Neural progenitor cell (in vitro differentiated cells): ENCODE measurements at places on chromosomes 12 and 14. TPM values are rescaled to one million over a fixed set of nuclear protein-coding genes. Genes with fewer than 3 reads are reported as not detected.

DNA sequence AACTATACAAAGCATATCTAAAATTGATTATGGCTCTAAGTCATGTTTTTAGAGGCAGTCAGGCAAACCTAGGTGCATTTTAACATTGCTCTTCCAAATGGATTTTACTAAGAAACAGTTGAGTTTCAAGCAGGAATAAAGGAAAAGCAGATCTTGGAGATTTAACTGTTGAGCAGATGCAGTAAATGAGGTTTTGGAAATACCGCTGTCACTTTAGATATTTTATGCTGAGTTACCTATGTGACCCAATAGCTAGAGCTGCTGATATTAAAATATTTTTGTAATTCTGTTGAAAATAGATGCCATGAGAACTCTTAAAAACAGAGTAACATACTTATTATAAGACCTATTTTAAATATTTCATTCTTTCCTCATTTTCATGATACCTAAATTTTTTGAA is 181.4 kb downstream of the SYT1 start:
- DNase-seq: no peak
- no peaks in the 10 kb centered on the region for H3K27me3 ChIP-seq
- peak overlapping the region; percentile 69 for H3K4me3 ChIP-seq
- H3K27ac ChIP-seq: no peak overlapping the region

DNA sequence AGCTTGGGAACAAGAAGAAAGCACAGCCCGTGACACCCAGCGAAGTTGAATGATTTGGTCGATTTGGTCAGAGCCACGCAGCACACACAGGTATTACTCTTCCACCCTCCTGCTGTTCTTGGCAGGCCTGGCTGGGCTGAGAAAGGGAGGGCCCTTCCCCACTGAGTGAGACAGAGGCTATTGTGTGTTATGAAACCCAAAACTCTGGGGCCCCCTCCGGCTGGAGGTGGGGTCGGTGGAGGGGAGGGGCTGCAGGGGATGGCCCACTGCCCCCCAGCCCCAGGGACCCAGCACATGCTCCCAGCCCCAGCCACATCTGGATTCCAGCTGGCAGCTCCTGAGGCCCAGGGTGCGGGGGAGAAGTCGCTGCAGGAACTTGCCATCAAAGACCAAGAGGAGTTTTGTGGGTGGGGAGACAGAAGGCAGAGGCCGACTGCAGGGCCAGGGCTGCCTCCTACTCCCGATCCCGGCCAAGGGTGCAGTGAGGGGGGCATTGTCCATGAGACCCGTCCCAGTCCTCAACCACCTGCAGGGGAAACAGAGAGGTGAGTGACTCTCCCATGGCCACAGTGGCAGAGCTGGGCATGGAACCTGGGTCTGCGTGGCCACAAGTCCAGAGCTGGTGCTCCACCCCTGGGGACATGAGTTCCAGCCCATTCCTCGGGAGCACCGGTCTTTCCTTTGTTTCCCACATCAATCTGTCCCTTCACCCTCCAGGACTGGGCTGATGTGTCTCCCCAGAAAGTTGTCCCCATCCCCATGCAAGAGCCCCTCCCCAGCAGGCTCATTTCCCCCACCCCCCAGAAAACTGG is 8.7 kb downstream of the TMEM119 start:
- H3K27me3 ChIP-seq: no peaks in the 10 kb centered on the region
- H3K27ac ChIP-seq: no peak overlapping the region
- DNase-seq: peak; percentile 35
- H3K4me1 ChIP-seq: peaks cover 30% of the 10 kb centered on the region
- H3K4me3 ChIP-seq: no peak overlapping the region

Gene KRT74
- total RNA-seq: not detected in 2 replicates

DNA sequence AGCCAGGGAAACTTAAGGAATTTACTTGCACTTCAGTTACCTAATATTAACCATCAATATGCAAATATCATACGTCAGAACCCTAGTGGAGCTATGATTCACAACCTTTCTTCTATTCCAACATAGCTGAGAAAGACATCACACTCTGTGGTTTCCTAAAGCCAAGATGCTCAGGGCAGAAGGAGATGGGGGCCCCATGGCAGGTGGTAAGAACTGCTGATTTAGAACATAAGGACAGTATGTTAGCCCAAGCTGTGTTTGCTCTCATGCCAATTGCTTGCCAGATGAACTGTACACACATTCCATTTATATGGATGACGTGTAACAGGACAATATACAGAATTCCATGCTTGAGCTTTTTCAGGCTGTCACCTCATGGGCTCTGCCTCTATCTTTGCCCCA is 34.6 kb downstream of the HECTD4 start:
- no peak overlapping the region for H3K27ac ChIP-seq
- no peaks in the 10 kb centered on the region for H3K36me3 ChIP-seq
- no peaks in the 10 kb centered on the region for H3K27me3 ChIP-seq
- H3K4me1 ChIP-seq: no peaks in the 10 kb centered on the region
- H3K4me3 ChIP-seq: no peak overlapping the region

DNA sequence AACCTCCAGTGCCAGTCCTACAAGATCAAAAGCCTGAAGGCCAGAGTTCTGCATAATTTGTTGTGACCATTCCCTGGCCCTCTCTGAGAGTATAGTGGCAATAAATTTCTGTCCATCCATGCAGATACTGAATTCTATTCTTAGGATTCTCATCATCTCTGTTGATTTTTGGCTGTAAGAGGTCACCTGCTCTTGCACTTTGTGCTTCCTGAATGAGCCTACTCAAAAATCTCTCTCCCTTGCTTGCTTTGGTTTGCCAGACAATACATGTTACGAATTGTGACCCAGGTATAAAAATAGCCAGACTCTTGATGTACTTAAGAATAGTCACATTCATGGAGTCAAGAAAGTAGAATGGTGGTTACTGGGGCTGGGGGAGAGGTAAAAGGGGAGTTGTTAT is 16.7 kb downstream of the ZNF664 start:
- no peaks in the 10 kb centered on the region for H3K27me3 ChIP-seq
- H3K36me3 ChIP-seq: peaks cover 7% of the 10 kb centered on the region
- H3K4me3 ChIP-seq: no peak overlapping the region
- H3K27ac ChIP-seq: no peak overlapping the region

Gene EPS8
- total RNA-seq: 9.8 and 17.0 TPM in 2 replicates

GRCh38 chr12:21675096-21675495 is 17.5 kb upstream of the LDHB start:
- no peaks in the 10 kb centered on the region for H3K27me3 ChIP-seq
- no peak for DNase-seq
- H3K27ac ChIP-seq: no peak overlapping the region
- H3K4me1 ChIP-seq: no peaks in the 10 kb centered on the region
- no peak overlapping the region for H3K4me3 ChIP-seq

DNA sequence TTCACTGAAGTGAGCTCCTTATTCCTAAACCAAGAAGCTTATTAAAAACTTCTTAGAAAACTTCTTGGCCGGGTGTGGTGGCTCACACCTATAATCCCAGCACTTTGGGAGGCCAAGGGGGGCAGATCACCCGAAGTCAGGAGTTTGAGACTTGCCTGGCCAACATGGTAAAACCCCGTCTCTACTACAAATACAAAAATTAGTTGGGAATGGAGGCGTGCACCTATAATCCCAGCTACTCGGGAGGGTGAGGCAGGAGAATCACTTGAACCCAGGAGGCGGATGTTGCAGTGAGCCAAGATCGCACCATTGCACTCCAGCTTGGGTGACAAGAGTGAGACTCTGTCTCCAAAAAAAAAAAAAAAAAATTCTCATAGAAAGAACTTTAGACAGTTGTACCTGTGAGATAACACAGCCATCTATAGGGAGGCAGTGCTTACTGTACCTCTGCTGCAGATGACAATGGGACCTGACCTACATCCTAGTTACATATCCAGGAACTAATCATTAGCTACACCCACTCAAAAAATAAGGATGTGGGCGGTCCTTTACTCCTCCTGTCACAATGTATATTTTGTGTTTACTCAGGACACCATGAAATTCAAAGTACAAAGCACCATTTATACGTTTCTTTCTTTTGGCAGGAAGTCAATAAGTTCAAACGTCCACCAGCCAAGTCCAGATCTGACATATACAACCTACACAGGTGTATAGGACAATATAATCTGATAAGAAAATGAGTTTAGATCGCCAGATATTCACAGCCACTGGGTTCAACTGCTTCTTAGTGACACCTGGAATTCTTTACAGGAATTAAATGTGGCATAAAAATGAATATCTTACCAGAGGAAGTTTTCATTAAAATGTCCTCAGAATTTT is 14.9 kb downstream of the STXBP6 start:
- H3K36me3 ChIP-seq: no peaks in the 10 kb centered on the region
- no peak overlapping the region for H3K4me3 ChIP-seq
- H3K27ac ChIP-seq: no peak overlapping the region
- no peak for DNase-seq
- no peaks in the 10 kb centered on the region for H3K4me1 ChIP-seq

GRCh38 chr14:43914041-43914693 is 592.9 kb downstream of the FSCB start:
- no peak for DNase-seq
- no peak overlapping the region for H3K27ac ChIP-seq
- no peak overlapping the region for H3K4me3 ChIP-seq
- no peaks in the 10 kb centered on the region for H3K4me1 ChIP-seq
- no peaks in the 10 kb centered on the region for H3K36me3 ChIP-seq

DNA sequence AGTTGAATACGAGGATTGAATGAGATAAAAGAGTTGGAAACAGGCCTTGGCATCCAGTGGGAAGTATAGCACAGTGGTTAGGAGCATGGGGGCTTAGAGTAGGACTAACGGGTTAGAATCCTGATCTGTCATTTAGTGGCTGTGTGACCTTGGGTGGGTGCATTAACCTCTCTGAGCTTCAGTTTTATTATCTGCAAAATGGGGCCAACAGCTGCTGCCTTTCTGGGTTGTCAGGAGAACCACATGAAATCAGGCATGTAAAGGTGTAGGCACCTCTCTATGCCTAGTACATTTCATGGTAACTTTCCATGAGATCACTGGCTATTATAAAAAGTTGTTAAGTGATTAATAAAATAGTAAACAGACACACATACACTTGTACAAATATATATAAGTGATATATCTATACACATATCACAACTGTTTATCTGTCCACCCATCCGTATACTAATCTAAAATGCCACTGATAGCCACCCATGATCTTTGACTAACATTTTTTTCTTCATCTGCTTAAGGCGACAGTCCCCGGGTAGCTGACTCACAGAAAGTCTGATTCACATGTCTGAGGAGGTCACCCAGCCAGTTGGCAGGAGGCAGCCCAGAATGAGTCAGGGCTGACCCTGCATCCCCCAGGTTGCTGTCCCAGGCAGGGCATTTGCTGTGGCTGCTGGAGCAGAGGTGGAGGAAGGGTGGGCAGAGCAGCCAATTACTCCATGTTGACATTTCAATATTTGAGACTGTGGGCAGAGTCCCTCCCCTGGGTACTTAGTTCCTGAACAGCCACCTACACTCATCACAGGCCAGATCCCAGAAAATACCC is 125.6 kb upstream of the NOS1 start:
- H3K4me1 ChIP-seq: peaks cover 13% of the 10 kb centered on the region
- H3K27ac ChIP-seq: no peak overlapping the region
- H3K36me3 ChIP-seq: no peaks in the 10 kb centered on the region
- H3K4me3 ChIP-seq: no peak overlapping the region
- no peaks in the 10 kb centered on the region for H3K27me3 ChIP-seq

Gene CMKLR1
- 0.09 TPM in 1 of 2 replicates, not detected in the other for total RNA-seq

DNA sequence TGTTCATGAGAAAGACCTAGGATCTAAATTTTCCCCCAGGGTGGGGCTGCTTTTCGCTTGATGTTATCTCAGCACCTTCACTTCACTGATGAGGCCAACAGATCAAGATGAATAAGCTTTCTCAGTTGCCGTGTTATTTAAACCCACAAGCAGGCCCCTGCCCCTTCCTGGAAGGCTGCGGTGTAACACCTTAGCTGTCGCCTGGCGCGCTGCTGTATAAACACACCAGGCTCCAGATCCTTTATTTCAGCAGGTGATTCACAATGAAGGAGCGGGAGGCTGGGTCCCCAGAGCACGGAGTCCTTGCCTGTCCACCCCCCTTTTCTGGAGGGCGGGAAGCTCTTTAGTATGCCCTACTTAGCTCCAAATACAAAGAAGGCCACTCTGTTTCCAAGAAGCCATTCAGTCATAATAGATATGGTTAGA is 515.4 kb downstream of the FUT8 start:
- peak; percentile 34 for DNase-seq
- no peak overlapping the region for H3K27ac ChIP-seq
- no peaks in the 10 kb centered on the region for H3K27me3 ChIP-seq

DNA sequence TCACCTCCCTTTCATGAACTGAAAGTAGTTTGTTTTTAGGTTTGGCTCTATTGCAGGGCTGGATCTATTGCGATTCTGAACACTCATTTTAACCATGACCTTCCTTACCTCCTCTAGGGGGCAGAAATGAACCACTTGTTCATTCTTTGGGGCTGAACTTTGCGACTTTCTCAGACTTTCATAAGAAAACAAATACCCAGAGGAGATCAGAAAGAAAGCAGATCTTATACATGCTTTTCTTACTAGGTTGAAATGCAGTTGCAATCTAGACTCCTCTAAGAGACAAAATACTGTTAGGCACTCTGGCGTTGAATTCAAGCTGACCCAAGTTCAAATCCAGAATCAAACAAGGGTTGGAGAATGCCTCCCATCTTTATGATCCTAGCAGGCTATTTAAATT is 32.6 kb upstream of the PLEKHG3 start:
- DNase-seq: peak; percentile 66
- H3K27me3 ChIP-seq: no peaks in the 10 kb centered on the region
- no peak overlapping the region for H3K27ac ChIP-seq
- H3K4me3 ChIP-seq: no peak overlapping the region

GRCh38 chr14:101412739-101413138 is 148.6 kb upstream of the DIO3 start:
- no peak overlapping the region for H3K27ac ChIP-seq
- no peak for DNase-seq
- no peak overlapping the region for H3K4me3 ChIP-seq
- H3K4me1 ChIP-seq: no peaks in the 10 kb centered on the region
- no peaks in the 10 kb centered on the region for H3K36me3 ChIP-seq
- H3K27me3 ChIP-seq: peaks cover 9% of the 10 kb centered on the region

DNA sequence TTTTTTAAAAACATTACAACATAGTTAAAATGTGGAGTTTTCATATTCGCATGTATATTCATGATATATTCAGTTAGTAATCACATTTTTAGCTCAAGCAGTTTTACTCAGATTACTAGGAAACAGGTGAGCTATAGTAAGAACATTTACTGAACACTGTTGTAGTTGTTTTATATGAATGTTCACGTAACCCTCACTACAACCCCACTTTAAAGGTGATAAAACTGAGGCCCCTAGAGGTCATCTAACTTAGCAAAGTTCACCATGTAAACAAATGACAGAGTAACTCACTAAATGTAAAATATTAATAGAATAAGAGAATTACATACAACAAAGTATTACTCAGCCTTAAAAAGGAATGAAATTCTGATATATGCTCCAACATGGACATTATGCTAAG is 26.0 kb downstream of the RPAP3 start:
- no peaks in the 10 kb centered on the region for H3K27me3 ChIP-seq
- no peaks in the 10 kb centered on the region for H3K4me1 ChIP-seq
- H3K36me3 ChIP-seq: peaks cover 25% of the 10 kb centered on the region
- no peak for DNase-seq
- no peak overlapping the region for H3K27ac ChIP-seq

GRCh38 chr12:51683763-51684357 is 92.8 kb downstream of the SCN8A start:
- H3K36me3 ChIP-seq: no peaks in the 10 kb centered on the region
- no peak overlapping the region for H3K4me3 ChIP-seq
- H3K27me3 ChIP-seq: no peaks in the 10 kb centered on the region
- no peak for DNase-seq
- no peak overlapping the region for H3K27ac ChIP-seq
